ENCODE measurements at places on chromosomes 2 and 18.

DNA sequence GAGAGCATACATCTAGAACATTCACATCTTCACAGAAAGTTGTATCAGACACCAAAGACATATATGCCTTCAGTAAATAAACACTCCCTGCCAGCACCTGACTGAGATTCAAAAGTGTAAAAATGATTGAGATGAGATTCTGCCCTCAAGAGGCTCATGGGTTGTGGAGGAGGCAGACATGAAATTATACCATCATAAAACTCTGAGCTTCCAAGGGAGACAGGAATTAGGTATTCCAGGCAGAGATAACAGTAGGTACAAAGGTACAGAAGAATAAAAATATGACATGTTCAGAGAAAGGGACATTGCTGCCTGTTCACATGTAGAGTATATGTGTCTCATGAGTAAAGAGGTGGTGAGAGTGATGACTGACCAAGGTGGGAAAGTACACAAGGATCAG lies 322.3 kb downstream of the OSR1 start:
- DNase-seq, result no peak

DNA sequence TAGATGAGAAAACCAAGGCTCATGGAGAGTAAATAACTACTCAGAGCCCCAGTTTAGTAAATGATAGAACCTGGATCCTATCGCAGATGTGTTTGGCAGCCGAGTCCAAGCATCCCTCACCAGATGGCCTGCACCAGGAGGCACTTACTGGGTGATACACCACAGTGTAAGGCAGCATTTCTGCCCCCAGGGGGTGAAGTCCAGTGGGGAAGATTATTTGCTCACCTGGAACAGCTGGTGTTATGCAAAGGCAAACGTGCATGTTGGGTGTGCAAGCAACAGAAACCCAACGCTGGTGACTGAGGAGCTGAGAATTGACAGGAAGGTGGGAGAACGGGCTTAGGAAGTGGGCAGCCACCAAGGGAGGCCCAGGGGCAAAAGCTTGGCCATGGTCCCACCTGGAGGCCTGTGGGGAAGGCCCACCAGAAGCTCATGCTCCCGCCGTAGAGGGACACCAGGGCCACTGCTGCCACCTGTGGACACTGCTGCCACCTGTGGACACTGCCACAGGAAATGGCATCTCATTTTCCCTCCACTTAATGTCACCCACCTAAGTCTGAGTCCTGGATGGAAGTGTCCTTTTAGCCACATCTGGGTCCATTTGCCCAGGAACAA lies 100.6 kb downstream of the TFCP2L1 start:
- DNase-seq, result no peak

DNA sequence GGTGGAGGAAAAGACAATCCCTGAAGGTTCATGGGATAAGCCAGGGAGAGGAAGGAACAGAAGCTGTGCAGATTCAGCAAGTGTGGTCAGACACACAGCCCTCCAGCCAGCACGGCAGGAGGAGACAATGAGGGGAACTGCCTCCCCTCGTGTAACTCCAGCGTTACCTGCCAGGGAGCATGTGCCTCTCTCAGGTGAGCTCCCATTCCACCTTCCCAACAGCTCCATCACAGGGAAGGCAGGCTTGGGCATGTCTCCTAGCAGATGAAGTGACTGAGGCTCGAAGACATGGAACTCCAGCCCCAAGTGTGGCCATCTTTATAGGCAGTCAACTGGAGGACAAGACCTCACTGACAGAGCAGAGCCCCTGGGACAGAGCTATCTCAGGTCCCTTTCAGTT lies 47.4 kb downstream of the ZBTB7C start:
- DNase-seq, result no peak

DNA sequence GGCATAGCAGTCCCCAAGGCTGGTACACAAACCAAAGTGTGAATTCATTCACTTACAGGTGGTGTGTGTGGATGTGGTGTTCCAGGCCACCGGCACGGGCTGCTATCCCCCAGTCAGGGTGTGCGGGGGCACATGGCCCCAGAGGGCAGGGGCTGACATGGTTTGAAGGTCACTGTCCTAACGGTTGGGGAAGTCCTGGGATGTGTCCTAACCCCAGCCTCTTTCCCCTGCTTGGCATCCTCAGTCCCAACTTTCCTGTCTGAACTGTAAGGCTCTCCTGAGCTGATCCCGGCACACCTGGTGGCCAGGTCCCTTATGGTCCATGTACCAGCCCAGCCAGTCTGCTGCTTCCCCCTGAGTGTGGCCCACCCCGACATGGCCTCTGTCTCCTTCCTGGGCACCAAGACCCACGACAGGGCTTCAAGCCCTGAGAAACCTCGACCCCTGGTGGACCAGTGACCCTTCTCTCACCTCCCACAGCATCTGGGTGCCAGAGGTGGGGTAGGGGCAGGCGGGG lies 2.4 kb upstream of the TMEM185B start:
- no peak for DNase-seq

- DNase-seq, result no peak
Observed at GRCh38 chr2:105834931-105835330, 90.2 kb downstream of the NCK2 start.

DNA sequence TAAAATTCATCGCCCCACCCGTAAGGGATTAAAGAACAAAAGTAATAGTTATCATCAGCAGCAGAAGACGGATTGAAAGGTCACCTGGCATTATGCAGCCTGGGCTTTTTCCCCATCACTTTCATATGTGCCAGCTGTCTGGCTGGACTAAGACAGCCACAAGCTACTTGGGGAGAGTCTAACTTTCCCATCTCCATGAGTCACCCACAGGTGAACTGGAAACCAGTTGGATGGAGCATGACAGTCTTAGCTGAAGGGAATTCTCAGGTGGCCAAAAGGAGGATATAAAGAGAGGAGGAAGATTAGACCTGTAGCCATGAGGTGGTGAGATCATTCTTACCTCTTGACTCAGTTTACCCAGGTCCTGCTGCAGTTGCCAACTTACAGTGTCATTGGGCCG lies 7.0 kb upstream of the FAM178B start:
- no peak for DNase-seq

GRCh38 chr2:196992466-196992865 lies 66.0 kb upstream of the PGAP1 start:
- no peak for DNase-seq

DNA sequence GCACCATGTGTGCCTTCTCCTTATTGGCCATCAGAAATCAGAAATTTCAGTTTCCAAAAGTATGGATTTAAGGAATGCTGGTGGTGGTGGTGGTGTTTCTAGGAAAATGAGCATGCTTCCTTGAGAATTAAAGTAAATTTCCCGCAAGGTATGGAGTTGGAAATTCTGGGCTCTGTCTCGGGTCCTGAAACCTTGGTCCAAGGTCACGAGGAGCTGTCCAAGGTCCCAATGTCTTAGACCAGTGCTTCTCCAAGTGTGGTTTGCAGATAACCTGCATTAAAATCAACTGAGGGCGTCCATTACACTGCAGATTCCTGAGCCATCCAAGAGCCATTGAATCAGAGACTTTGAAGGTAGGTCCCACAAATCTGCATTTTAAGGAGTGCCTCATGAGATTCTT lies 210.9 kb upstream of the PKDCC start:
- peak; percentile 60 for DNase-seq

GRCh38 chr2:20052861-20053281 lies 1.4 kb upstream of the LAPTM4A start:
- peak; percentile 84 for DNase-seq

DNA sequence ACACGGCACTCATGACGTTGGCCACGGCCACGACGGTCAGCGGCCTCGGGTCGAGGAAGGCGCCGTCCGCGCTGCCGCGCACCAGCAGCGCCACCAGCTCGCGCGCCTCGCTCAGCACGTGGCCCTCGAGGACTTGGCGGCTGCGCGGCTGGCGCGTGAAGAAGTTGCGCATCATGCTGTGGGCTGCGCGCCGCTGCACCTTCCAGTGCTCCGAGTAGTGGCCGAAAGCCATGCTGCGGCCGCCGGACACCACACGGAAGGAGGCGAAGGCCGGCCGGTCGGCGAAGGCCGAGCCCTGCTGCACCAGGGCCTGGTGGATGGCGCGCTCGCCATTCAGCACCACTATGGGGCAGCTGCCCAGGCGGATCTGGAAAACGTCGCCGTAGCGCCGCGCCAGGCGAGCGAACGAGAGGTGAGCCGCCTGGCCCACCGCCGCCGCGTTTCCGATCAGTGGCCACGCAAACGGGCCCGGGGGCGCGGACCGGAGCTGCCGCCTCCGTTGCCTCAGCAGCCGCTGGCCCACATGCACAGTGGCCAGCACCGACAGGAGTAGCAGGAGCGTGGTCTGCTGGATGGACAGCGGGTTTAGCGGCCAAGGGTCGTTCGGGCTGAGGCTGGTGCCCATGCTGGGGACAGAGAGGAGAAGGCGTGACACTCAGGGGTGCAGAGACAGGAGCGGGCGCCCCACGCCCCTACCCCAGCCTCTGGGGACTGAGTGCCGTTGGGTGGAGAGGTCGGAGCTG lies 1.0 kb downstream of the CYP1B1 start:
- DNase-seq, result no peak

- no peak for DNase-seq
Observed at GRCh38 chr2:239114616-239115265, 266.9 kb downstream of the TWIST2 start.

GRCh38 chr2:240202586-240202985 lies 62.1 kb upstream of the OTOS start:
- no peak for DNase-seq

DNA sequence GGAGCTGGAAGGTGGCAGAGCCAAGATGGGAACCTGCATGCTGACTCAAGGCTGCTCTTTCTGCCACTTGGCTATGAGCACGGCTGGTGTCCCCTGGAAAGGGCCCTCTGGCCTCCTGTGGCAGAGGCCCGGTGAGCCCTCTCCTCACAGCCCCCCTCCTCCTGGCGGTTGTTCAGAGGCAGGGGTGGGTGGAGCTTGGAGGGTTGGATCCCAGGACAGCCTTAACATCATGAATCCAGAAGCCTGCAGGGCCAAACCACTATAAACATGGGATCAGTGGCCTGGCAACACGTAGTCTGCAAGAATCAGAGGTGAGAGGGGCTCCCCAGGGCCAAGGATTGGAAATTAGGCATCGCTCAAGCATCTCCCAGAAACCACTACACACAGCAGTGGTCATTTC lies 48.5 kb upstream of the LOXHD1 start:
- DNase-seq, result no peak

- DNase-seq, result no peak
Observed at GRCh38 chr18:47975105-47975504, 44.6 kb upstream of the SMAD2 start.

DNA sequence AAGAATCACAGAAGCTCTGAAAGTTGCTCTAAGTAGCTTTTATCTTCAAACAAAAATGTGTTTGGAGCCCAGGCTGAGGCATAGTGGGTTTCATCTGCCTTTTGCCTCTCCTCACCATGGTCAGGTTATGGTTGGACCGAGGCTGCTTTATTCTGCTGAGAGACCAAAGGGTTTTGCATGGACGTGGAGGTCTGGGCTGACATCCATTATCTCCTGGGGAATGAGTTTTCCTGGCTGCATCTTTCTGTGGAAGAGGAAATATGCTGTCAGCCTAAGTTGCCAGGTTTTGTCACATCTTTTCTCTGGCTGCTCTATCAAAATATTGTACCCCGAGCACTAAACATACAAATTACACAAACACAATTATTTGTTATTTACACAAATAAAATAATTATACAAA lies 223.2 kb downstream of the LDLRAD4 start:
- no peak for DNase-seq

DNA sequence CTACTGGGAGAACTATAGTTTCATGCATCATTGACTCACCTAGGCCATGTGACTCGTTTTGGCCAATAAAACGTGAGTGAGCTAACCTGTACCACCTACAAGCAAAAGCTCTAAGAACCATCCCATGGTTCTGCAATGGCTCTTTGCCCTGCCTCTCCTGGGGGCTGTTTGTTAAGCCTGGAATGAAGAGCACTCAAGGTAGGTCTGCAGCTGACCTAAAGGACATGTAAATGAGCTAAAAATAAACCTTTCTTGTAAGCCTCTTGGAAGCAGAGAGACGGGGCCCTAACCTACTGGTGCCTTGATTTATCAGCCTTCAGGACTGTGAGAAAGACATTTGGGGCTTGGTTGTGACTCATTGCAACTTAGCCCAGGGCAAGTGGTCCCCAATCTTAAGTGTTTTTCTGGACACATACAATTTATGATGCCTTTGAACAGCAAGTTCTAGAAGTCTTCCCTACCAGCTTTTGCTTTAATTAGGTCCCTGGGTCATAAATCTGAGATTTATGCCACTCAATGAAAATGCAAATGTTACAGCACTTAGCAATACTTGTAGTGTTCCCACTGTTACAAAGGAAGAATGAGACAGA lies 107.4 kb downstream of the OSBPL6 start:
- no peak for DNase-seq

GRCh38 chr2:173568054-173568453 lies 213.4 kb downstream of the CDCA7 start:
- DNase-seq, result no peak

- DNase-seq, result no peak
Observed at GRCh38 chr2:20037660-20038059, 13.8 kb downstream of the LAPTM4A start.

- DNase-seq, result no peak
Observed at GRCh38 chr18:9731380-9731779, 23.3 kb downstream of the RAB31 start.

DNA sequence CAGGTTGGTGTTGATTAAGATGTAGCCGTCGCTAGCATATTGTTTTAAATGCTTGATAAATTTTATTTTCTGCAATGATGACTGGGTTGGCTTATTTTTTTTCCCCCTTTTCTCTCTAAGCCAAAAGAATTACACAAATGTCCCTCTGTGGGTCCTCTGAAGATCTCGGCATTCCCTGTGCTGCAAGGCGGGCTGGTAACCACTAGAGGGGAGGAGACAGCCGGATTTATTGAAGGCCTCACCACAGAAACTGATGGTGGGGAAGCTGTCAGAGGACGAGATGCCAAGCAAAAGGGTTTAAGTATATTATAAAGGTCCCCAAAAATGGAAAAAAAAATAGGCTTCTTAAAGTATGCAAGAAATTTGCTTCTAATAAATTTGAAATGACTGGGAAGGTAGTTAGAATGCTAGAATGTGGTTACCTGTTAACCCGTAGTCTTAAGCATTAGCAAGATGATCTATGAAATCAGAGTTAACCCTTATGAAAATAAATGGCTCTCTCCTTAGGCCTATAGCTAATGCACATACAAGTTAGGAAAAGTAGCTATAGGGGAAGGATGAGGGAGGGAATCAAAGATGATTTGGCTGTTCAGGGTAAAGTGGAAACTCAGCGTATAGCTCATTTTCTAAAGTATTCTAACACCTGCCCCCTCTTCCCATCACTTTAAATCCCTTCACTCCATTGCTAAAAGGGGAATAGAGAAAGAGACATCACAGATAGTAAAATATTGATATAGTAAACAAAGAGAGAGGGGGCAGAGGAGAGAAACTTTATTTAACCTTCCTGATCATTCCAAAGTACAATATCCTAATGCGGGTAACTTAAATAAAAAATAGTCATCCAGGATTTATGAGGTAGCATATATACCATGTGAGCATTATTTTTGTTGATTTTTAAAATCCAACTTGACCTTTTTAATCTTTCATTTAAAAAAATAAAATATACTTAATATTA lies 894.5 kb upstream of the POU3F3 start:
- DNase-seq, result peak; percentile 44

- DNase-seq, result no peak
Observed at GRCh38 chr2:97871096-97871780, 124.5 kb downstream of the TMEM131 start.

- DNase-seq, result no peak
Observed at GRCh38 chr2:101613056-101613704, 84.3 kb upstream of the MAP4K4 start.

All from umbilical cord (tissue), 2 donors.